COLO829 (cell line): ENCODE measurements at places on chromosomes 16 and 17.
A peak's percentile ranks its signal among the peaks of the same experiment; 100 is the strongest.

DNA sequence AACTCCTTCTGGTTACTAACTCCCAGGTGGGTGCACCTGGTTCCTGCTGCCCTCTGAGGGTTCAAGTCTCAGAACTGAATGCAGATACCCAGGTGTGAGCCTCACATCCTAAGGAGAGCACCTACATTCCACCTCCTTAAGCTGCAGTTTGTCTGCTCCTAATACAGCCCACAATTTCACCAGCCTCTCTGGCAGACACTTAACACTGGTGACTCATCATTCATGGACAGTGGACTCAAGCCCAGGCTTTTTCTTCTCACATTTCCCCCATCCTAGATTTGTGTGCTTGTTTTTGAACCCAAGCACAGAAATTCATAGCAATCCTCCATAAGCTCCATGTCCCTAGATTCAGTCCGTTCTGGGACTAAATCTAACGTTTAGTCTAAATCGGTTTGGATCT lies 7.0 kb upstream of the MAF start:
- DNase-seq = peak; percentile 52

GRCh38 chr17:36063786-36064541 lies at the start of gene CCL18:
TSS of gene CCL18 (plus strand) at chr17:36064272. CDS start at chr17:36064343, 71 bp downstream.
- DNase-seq = peak; percentile 18

GRCh38 chr17:38425744-38426143 lies 2.5 kb upstream of the ARHGAP23 start:
- DNase-seq = no peak

DNA sequence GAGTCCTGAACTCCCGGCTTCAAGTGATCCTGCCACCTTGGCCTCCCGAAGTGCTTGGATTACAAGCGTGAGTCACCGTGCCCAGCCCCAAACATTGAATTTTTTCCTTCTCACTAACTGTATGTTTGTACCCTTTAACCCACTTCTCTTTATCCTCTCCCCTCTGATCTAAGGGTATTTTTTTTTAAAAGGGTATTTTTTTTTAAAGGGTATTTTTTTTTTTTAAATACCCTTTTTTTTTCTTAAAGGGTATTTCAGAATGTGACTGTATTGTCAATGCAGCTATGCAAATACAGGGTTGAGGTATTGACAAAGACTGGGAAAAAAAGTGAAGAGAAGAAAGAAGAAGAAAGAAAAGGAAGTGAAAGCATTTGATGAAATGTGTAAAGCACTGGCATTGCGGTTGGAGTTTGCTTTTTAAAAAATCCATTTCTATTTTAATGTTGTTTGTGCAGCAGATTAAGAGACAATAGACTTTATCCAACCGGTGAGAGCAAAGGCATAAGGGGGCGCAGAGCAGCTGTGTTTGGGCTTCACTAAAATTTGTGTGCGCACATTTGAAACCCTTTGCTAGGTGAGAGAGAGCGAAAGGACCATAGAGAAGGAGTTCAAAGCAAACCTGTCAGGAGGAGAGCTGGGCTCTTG lies 42.4 kb downstream of the SYT17 start:
- no peak for DNase-seq

DNA sequence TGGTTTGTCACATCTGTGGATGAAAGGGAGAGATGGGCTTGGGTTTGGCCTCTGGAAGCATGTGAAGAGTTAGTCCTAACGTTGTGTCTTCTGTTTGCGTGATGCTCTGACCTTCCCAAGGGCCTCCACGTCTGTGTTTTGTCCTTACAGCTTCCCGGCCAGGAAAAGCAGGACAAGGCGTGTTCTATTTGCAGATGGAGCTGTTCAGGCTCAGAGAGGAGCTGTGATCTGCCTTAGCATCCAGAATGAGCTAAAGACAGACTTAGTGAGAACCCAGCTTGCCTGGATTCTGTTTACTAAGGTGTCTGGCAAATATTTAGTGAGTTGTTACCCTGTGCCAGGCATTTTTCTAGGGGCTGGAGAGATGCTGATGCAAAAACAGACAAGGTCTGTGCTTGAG lies 282.1 kb downstream of the CBLN1 start:
- DNase-seq = no peak

DNA sequence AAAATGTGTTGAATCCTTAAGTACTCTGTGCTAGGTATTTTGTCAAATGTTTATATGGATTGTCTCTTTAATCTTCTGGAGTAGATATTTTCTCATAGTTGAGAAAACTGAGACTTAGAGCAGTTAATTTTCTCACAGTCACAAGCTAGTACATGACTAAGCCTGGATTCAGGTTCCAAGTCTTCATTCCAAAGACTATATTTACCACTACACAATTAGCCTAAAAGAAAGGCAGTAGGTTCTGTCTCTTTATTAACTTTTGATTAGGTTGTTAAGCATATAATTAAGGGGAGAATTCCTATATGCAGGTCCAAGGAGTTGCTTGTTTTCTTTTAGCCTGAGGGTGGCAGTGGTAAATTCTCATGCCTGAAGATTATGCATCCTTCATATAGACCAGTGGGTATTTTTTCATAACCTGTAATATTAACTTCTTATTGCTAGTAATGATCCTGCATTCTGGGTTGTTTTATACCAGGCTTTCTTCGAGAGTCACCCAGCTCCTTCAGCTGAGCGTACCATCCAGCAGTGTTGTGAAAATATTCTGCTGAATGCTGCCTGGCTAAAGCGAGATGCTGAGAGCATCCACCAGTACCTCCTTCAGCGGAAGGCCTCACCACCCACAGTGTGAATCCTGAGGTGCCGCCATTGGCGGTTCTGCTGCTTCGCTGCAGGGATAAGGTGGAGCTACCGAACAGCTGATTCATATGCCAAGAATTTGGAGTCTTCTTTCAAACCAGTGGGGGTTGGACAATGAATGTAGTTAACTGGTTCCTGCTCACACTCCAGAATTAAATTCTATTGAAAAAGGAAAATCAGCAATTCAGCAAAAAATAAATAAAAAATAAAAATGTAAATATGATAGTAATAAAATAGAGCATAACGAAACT lies 28.2 kb upstream of the KPNB1 start:
- peak; percentile 92 for DNase-seq

DNA sequence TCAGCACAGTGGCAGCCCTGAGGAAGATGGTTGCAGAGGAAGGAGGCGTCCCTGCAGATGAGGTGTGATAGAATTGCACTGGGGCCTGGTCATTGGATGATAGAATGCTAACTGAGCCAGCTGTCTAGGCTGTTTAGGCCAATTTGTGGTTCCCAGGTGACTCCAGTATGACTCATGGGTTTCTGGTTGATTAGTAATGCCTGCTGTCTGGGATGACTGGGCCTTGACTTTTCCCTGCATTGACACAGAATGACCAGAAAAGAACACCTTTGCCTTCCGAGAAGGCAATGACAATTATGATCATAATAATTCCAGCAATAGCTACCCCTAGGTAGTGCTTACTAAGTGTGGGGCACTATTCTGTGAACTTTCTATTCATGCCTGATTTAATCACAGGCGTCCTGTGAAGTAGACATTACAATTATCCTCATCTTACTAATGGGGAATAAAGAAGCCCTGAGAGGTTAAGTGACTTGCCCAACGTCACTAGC lies 31.5 kb downstream of the USP43 start:
- no peak for DNase-seq

DNA sequence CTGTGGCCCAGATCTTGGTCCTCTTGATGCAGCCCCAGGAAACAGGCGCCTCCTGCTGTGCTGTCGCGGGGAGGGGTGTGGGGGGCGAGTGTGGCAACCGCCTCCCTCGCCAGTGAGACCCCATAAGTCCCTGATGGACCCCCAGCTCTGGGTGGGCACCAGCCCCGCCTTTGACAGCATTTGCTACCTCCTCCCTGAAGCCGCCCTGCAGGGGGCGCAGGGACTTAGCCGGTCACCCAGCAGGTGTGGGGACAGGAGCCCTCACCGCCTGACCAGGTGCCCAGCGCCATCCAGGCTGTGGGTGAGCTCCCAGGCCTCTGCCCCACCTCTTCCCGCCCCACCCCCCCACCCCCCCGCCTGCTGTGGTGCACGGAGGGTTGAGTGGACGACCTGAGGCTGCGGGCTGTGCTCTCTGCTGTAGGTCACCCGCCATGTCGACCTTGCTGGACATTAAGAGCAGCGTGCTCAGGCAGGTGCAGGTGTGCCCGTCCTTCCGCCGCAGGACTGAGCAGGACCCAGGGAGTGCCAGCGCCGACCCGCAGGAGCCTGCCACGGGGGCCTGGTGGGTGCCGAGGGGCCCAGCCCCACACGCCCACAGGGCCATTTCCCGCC lies 4.8 kb downstream of the BAIAP3 start:
- DNase-seq = no peak

GRCh38 chr16:3027983-3028715 lies 4.3 kb downstream of the THOC6 start:
- DNase-seq = peak; percentile 84

- peak; percentile 81 for DNase-seq
Measured at GRCh38 chr17:47295037-47295873, 28.5 kb upstream of the EFCAB13 start.

DNA sequence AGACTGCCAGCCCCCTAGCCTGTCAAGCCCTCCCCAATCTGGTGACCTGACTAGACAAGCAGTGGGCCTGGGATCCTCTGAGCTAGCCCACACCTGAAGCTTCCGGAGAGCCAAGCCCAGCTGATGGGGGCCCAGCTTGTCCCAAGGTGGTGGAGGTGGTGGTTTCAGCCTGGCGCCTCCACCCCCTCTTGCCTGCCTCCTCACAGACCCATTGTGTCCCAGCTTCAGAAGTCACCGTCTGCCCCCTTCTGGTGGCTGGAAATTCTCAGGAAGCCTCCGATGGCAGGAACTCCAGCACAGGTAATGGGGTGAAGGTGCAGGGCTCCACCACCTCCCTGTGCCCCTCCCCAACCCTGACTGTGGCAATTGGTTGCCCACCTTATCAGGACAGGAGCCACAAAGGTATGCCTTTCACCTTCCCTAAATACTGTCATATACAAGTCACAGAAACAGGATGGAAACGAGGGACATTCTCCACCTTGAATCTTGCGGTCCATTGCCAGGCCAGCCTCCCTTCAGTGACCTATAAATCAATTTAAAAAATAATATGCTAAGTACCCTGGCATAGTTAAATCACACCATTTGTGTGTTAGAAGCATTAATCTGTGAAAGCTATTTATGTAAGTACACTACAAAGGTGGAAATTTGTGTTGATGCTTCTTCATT lies 66.0 kb upstream of the ZNF423 start:
- peak; percentile 21 for DNase-seq

DNA sequence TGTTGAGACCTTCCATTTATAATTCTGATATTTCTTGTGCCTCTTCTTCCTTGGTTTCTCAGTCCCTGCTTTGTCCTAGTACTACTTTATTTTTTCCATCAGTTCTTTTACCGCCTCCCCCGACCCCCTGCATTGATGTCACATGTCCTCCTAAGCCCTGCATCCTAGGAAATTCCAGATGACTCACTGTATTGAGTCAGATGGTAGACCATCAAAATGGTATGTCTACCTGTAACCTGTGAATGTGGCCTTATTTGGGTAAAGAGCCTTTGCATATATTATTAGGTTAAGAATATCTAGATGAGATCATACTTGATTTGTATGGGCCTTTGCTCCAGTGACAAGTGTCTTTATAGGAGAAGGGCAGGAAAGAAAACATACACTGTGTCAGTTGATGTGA lies 515.3 kb upstream of the CA10 start:
- DNase-seq = no peak

GRCh38 chr16:24849641-24850040 lies 3.9 kb downstream of the SLC5A11 start:
- no peak for DNase-seq

- DNase-seq = no peak
Measured at GRCh38 chr17:45277992-45278391, 16.1 kb upstream of the SPATA32 start.

GRCh38 chr17:7444682-7445618 lies at the start of gene CHRNB1:
TSS of gene CHRNB1 (plus strand) at chr17:7445061. CDS start at chr17:7445128, 67 bp downstream.
- DNase-seq = peak; percentile 38

DNA sequence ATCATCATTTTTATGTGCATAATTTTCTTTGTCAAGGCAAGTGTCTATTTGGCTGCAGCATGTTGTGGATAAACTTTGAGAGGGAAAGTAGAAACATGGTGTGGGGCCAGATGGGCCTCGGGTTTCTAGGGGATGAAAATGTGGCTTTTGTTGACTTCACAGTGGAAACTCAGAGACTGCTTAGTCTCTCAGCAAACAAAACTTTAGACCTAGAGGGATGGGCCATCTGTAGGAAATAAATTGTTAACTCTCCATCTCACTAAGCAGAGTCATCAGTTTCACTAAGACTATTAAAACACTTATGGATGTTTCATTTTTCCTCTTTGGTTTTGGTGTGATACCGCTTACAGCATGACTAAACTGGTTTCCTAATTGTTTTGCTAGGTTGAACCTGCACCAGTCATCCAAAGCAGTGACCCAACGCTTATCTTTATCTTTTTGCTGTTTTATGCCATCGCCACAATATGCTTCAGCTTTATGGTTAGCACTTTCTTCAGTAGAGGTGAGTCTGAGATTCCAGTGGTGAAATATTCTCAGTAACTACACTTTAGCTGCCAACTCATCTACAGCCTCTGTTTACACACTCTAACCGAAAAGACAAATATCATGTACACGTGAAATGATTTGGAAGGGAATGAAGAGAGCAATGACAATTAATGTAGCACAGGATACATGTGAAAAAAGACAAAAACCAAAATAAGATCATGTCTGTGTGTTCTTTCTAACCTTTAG lies 60.6 kb upstream of the CRYM start:
- no peak for DNase-seq

DNA sequence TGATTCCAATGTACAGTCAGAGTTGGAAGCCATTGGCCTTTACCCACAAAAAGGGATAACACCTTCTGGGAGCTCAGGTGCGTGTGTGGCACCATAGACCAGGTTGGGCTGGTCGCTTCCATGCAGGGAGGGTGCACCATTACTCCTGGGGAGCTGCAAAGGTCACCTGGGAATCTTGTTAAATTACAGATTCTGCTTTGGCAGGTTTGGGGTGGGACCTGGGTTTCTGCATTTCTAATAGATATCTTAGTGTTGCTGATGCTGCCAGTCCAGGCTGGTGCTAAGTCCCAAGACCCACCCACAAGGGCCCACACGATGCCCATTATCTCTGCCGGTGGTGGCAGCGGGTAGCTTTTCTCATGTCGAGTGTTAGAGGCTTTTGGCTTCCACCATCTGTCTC lies 148.3 kb upstream of the CACNG5 start:
- DNase-seq = no peak
